Common myeloid progenitor, CD34-positive (primary cell): ENCODE measurements at places on chromosomes 13 and 19.

GRCh38 chr19:54928299-54928698, 19.0 kb downstream of the NLRP7 start:
- H3K27ac ChIP-seq = no peak overlapping the region
- peak; percentile 41 for DNase-seq
- no peak overlapping the region for H3K4me3 ChIP-seq
- H3K36me3 ChIP-seq = no peaks in the 10 kb centered on the region
- no peaks in the 10 kb centered on the region for H3K27me3 ChIP-seq
- H3K4me1 ChIP-seq = no peaks in the 10 kb centered on the region

- H3K4me1 ChIP-seq = no peaks in the 10 kb centered on the region
- no peak for DNase-seq
- no peaks in the 10 kb centered on the region for H3K36me3 ChIP-seq
- no peak overlapping the region for H3K27ac ChIP-seq
- H3K4me3 ChIP-seq = no peak overlapping the region
- no peaks in the 10 kb centered on the region for H3K27me3 ChIP-seq
These were observed 435.6 kb downstream of the PCDH9 start for GRCh38 chr13:66794340-66795031.

- no peak overlapping the region for H3K27ac ChIP-seq
- peaks cover 7% of the 10 kb centered on the region for H3K36me3 ChIP-seq
- H3K4me3 ChIP-seq = peak overlapping the region; percentile 16
- H3K4me1 ChIP-seq = peaks cover 12% of the 10 kb centered on the region
These were observed 5.4 kb downstream of the CCDC61 start for GRCh38 chr19:46000491-46001246.

DNA sequence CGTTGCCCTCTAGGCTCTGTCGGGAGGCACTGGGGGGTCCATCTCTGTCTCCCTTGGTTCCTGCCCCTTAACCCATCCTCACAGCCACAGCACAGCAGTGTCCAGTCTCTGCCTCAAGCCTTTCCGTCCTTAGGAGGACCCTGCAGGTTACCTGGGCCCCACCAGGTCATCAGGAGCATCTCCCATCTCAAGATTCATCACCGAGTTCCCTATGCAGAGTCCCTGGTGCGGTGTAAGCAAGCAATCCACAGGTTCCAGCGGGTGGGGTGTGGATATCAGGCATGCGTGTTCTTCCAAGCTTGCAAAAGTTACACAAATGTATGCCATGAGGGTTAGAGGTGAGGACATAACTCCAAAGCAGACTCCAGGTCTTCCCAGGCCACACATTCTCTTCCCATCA, 20.9 kb upstream of the GAS6 start:
- H3K27me3 ChIP-seq = no peaks in the 10 kb centered on the region
- H3K36me3 ChIP-seq = no peaks in the 10 kb centered on the region
- DNase-seq = no peak
- H3K27ac ChIP-seq = no peak overlapping the region
- peaks cover 4% of the 10 kb centered on the region for H3K4me1 ChIP-seq

- H3K4me1 ChIP-seq = no peaks in the 10 kb centered on the region
- no peak overlapping the region for H3K4me3 ChIP-seq
- H3K27ac ChIP-seq = no peak overlapping the region
- no peaks in the 10 kb centered on the region for H3K27me3 ChIP-seq
These were observed 154.6 kb downstream of the COL4A1 start for GRCh38 chr13:110152351-110152750.
